Erythroblast (primary cell): ENCODE measurements at places on chromosomes 12 and 14.

GRCh38 chr14:104563191-104563741 lies 16.3 kb upstream of the C14orf180 start:
- no peak for DNase-seq

DNA sequence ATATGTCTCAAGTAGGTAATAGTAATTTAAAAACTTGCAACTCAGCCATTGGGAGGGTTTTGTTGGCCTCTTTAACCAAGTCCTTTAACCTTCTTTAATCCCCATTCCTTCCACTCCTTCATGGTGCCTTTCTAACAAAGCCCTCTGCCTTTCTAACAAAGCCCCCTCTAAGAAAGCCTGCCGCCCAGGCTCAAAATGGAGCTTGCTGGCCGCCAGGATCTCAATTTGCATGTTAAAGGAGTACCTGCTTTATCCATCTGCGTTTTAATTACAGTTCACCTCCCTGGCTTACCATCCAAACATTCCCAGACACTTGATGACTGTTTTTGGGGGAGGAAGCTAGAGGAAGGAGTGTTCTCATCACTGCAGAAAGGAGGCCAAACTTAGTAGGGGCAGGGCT lies 183.4 kb downstream of the PTPN11 start:
- DNase-seq: no peak

DNA sequence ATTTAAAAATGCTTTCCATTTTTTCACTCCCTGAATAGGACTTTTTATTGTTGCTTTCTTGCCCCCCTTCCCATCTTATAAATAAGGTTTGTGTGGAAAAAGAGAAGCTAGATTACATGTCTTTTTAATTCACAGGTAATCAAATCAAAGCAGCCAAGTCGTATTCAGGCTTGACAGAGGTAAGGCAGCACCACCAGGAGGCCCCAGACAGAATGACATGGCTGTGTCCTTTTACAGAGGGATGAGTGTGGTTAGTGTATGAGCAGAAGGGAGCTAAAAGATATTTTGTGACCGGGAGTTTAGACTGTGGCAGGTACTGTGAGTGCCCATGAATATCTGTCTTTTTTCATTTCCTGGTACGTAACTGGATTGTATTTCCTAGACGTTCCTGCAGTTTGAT lies 596.1 kb downstream of the ETNK1 start:
- no peak for DNase-seq

DNA sequence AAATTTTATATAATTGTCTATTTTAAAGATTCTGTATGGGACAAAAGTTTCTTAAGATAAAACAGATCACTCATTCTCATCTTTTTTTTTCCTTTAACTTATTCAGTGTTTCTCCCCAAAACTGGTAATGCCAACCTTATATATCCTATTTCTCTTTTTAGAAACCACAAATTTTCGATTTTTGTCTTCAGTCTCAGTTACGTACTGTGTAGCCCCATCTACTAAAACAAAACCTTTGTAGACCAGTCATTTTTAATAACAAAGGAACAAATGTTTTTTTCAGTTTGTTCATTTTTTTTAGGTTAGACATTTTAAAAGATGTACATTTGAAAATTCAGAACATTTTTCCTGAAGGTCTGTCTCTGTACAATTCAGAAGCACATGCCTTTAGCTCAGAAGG lies 18.2 kb downstream of the PNMA1 start:
- DNase-seq: no peak

GRCh38 chr14:64704743-64705380 lies 638 bp downstream of the PLEKHG3 start:
- peak; percentile 41 for DNase-seq

DNA sequence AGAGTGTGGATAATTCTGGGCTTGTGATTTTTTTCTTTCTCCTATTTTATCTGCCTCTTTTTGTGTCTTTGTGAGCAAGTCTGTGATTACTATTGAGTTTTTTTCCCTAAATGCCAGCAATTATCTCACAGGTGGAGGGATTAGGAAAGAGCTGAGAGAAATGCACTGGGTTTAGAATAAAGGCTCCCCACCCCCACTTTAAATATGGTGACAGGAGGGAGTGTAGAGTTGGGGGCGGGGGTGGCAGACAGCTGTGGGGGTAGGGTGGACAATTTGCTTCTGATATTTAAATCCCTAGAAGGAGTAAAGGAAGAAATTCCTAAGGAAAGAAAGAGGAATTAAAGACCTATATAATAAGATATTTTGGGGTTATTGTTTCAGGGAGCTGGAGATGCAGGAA lies 145.9 kb downstream of the NRXN3 start:
- no peak for DNase-seq
